Stimulated activated CD8-positive, alpha-beta memory T cell treated with anti-CD3 and anti-CD28 coated beads, Interleukin-7, amount 100 ng/mL, for 24 hours (primary cell): ENCODE measurements at places on chromosomes 2 and 18.

- no peak for DNase-seq
These were observed 189.0 kb upstream of the CTAGE1 start for GRCh38 chr18:22606563-22607283.

- DNase-seq, result no peak
These were observed 10.3 kb downstream of the ALPI start for GRCh38 chr2:232466221-232466620.

DNA sequence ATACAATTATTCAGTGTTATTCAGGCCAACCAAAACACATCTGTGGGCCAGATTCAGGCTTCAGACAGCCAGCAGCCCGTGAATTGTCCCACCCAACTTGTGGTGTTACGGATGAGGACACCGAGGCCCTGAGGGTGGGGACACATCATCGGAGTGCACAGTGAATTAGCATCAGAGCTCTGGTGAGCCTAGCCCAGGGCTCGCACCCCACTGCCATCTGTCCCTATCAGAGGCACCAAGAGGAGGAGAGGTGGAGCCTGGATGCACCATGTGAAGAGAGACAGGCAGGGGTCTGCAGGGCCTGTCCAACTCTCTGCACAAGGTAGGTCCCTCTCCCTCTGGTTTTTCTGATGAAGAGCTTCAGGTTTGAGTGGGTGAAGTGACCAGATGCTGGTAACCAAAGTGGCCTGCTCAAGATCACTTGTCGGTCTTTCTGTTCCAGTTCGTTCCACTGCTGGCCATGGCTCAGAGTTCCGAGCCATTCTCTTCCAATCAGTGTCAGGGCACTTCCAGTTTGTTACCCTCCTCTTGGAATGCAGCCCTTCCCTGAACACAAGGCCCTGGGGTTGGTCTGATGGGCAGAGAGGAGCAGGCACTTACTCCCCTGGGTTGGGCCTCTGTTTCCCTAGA is 14.8 kb upstream of the GLI2 start:
- no peak for DNase-seq

- DNase-seq, result no peak
These were observed 12.3 kb downstream of the CEP192 start for GRCh38 chr18:13003466-13003896.

DNA sequence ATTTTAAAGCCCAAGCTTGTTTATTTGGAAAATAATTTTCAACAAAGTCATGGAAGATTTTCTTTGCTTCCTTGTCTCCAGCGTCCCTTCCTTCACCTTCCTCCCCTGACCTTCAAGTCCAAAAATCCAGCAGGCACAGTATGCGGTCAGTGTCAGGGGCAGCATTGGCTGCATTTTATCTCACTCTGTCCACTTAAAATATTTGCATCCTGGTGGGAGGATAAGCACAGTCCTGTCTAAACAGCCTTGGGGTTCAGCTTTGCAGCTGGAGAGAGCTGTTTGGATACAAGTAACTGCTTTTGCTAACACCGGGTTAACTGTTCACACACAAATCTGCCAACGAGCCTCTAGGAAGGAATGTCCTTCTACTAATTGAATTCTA is 318.1 kb downstream of the PDE11A start:
- no peak for DNase-seq

DNA sequence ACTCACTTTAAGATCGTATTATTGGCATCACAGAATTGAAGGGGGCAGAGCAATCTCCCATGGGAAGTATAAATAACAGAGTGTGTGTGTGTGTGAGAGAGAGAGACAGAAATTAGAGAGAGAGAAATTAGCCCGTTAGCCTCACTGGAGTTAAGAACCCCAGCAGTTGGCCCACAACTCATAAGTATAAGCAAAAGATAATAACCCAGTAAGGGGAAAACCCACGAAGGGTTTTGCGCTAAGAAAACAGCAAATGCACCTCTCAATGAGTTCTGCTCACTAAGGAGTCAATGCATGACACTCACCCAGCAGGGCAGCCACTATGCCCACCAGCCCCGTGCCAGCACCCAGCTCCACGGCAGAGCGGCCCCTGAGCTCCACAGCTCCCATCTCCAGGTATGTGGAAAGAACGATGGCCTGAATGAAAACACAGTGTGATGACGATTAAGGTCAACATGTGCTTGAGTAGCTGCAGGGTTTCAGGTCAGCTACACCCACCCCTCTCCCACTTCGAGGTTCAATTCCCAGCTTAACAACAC is 3.6 kb downstream of the METTL21A start:
- no peak for DNase-seq

DNA sequence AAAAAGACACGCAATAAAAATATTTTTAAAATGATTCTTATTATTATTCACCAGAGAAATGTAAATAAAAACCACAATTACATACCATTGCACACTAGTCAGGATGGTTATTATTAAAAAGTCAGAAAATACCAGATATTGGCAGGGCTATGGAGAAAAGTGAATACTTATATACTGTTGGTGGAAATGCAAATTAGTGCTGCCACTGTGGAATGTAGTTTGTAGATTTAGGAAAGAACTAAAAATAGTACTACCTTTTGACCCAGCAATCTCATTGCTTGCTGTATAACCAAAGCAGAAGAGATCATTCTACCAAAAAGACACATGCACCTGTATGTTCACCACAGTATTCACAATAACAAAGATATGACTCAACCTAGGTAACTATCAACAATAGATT is 1237.3 kb upstream of the FAM98A start:
- DNase-seq, result no peak

DNA sequence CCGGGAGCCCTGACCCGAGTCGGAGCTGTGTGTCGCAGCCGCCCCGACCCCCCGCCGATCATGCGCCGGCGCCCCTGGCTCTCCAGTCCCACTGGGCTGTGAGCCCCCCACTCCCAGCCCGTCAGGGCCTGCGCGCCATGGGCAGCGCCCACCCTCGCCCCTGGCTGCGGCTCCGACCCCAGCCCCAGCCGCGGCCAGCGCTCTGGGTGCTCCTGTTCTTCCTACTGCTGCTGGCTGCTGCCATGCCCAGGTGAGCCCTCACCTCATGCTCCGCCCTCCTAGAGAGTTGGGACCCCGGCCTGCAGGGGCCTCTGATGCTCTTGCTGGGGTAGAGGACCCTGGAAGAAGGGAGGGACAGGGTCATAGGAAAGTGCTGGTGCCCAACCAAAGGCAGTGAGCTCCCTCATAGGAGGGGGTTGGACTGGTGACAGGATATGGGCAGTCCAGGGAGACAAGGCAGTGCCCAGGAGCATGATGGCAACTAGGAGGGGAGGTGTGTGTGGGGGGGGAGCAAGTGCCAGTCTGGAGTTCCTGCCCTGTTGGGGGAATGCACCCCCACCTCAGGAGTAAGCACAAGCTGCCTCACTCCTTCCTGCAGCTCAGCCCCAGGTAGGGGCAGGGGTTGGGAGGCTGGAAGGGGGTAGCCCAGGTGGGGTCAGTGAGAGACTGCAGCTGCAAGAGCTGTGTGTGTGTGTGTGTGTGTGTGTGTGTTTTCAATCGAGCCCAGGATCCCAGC is 375 bp downstream of the WNT10A start:
- DNase-seq, result no peak

DNA sequence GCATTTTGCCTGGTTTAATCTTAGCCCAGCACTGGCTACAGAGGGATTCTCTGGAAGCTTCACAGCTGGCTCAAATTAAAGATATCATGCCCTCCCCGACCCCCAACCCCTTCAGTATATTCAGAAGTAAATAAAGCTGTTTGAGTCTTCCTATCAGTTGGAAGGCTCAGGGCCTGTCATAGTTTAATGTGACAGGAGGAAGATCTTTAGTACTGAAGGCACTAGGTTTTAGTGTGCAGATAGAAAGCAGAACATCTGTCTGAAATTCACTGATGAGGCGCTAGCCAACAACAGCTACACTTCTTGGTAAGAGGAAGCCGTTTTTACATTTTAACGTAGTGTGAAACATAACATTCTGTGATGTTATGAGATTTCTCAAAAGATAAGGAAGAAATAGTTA is 969.1 kb upstream of the CDH2 start:
- no peak for DNase-seq

- no peak for DNase-seq
These were observed 49.6 kb downstream of the SPIRE1 start for GRCh38 chr18:12608301-12608700.

GRCh38 chr18:45871431-45872084 is 46.1 kb downstream of the SIGLEC15 start:
- DNase-seq, result no peak

GRCh38 chr18:42182728-42183700 is 228.0 kb downstream of the PIK3C3 start:
- no peak for DNase-seq

GRCh38 chr2:134593519-134593918 is 125.3 kb downstream of the TMEM163 start:
- DNase-seq, result no peak

DNA sequence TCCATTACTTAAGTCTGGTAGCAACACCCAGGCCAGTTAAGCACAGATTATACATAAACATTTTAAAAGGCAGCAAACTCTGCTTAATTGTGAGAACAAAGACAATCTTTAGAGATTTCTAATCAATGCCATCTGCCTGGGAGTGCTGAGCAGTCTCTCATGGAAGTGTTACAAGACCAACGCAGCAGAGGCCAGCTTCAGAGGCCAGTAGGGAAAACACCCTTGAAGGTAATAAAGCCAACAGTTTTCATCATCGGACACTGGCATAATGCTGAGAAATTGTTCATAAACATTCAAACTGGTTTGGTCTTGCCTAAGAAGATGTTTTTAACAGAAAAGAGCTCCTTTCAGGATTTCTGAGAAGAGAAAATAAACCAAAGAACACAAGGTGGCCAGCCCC is 35.0 kb downstream of the EPB41L3 start:
- no peak for DNase-seq

DNA sequence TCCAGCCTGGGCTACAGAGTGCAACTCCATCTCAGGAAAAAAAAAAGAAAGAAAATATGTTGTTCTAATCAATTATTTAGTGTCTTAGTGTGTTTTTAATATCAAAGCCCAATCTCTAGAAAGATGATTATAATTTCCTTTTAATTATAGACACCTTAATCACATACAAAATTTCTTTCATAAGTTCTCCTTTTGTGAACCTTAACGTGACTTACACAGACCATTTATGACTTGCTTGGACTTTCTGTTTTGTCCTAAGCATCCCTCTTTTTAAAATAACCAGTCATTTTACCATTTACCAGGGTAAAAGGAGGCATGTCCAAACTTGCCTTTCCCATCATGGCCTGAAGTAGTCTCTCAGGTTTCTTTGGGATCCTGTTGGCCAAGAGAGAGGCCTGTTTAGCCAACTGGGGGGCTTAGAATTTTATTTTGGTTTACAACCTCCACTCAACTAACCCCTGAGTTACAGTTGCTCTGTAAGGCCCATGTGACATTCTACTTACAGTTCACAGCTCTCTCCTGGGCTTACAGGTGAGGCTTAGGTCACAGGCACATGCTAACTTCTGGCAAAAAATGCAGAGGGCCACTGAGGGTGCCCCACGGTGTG is 23.9 kb upstream of the GPR155 start:
- DNase-seq, result no peak

- DNase-seq, result no peak
These were observed 188.6 kb downstream of the TMEM182 start for GRCh38 chr2:102950371-102950946.

DNA sequence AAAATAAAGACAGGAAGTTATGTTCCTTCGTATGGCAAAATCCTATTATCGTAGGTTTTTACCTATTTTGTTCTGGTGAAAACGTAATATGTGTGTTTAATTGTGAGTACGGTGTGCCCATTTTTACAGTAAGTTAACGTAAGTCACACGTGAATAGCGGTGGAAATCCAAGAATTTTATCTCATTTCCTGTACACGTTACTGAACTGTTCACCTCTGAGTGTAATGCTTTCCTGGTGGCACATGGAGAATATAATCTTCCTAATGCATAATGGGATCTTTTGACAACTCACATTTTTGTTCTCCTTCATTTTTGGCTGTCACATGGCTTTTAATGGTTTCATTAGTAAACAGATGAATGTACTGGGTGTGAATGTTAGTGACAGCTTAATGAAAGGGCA is 28.2 kb downstream of the BCL2L11 start:
- no peak for DNase-seq

- DNase-seq, result no peak
These were observed 7.5 kb downstream of the LCLAT1 start for GRCh38 chr2:30454571-30454970.

DNA sequence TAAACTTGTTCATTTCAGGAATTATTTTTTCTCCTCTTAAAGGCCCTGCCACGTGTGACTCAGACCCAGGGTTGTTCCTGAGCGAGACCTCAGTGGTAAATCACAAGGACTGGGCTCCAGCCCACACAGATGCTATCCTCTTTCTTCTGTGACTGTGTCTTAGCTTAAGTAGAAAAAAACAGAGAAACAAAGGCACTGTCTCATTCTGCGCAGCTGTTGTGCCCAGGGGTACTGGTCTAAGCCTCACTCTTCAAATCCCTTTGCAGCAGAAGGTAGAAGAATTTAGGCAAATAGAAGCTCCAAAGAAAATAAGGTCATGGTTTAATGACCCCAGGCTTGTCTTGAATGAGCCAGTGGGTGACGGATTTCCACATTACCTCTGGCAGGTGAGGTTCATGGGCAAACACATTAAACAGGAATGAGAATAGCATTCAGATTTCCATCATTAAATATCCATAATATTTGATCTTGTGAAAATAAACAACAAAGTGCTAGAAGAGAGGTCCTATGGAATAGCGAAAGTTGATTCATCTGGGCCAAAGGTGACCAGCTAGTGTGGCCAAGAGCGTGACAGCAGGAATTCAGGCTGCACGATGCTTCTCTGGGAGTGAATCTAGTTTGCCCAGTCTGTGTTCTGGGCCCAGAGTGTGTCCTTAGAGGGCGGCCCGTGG is 63.3 kb downstream of the LIPG start:
- no peak for DNase-seq

GRCh38 chr2:60555066-60555782 is 1.8 kb upstream of the BCL11A start:
- DNase-seq, result no peak

- no peak for DNase-seq
These were observed 43.1 kb upstream of the TGFA start for GRCh38 chr2:70596739-70597138.

DNA sequence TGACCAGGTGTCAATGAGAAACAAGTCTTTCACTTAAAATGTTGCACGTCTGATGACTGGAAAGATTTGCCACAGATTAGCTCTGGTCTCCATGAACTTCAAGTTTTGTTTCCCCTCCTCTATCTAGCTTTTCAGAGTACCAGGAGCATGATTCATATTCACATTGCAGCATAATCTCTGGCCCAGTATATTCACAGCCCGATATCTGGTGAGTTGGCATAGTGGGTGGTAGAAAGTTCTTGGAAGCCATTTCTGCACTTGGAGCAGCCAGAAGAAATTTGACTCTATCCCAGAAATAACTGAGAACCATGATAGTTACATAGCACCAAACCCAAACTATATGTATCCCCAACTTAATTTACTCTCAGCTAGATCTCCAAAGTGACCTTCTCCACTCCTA is 503.9 kb downstream of the PID1 start:
- DNase-seq, result no peak

GRCh38 chr2:64228126-64228678 is 84.0 kb upstream of the PELI1 start:
- peak; percentile 38 for DNase-seq

GRCh38 chr18:51107598-51108305 is 77.7 kb downstream of the SMAD4 start:
- no peak for DNase-seq

GRCh38 chr18:22503803-22504202 is 86.1 kb upstream of the CTAGE1 start:
- DNase-seq, result no peak
